ENCODE measurements at places on chromosomes 13 and 19. TPM values are rescaled to one million over a fixed set of nuclear protein-coding genes. Genes with fewer than 3 reads are reported as not detected.
A peak's percentile ranks its signal among the peaks of the same experiment; 100 is the strongest.

Gene KLK4
- total RNA-seq: not detected

- no peak for DNase-seq
Observed at GRCh38 chr13:100088273-100088643, 635 bp upstream of the PCCA start.

DNA sequence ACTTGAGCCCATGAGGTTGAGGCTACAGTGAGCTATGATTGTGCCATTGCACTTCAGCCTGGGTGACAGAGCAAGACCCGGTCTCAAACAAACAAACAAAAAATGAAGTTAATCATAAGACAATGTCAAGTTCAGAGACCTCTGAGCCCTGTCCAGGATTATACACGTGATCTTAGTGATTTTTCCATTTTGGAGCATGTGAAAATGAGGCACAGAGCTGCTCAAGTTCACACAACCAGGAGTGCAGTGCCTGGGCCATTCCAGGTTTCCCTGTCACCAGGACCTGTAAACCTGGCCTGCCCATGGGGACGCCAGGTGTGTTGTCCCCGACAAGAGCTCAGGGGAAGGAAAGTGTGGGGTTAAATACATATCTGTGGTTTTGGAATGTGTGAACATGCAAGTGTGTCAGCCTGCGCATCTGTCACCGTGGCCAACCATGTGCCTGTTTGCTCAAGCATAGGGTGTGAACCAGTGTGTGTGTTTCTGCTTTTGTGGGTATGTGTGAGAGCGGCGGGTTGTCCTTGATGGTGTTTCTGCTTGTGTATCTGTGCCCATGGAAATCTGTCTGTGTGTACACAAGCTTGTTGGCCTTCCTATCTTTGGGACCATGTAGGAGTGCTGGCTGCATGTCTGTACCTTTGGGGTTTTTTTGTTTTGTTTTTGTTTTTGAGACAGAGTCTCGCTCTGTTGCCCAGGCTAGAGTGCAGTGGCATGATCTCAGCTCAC is 1.5 kb upstream of the FXYD1 start:
- DNase-seq: no peak

DNA sequence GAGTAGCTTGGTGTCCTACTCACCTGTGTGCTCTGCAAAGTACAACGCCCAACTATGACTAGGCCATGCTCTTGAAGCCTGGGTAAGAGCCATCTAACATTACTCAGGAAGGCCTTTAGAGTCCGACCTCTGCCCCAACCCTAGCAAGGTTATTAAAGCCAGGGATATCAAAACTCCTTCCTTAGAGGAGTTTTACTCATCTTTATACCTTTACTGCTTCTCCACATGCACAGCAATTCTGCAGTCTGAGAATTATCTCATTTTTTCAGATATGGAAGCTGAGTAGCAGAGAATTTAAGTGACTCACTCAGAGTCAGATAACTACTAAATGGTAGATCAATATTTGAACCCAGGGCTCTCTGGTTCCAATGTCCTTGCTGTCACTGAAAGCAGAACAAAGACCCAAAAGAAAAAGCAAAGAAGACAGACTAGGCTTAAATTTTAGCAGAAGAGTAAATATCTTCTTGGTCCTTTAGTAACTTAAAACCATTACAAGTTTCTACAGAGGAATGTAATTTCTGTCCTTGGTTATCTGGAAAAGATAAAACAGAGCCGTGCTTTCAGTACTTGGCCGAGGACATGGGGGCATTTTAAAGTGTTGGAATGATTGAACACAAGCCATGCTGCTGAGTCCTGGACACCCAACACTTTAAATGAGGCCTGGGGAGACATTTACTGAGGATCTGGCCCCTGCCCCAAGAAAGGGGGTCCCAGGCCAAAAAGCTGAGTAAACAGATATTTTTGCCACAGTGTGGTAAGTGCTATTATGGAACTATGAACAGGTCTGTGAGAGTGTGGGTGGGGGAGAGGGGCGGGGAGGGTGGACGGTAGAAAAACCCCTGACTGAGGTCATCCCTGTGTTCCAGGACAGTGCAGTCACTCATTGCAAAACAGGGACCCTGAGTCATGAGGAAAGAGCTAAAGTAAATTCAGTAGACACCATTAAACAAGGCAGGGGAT is 18.4 kb upstream of the KPNA3 start:
- DNase-seq: peak; percentile 33

GRCh38 chr13:73215823-73216222 is 157.0 kb downstream of the KLF5 start:
- DNase-seq: peak; percentile 77
